ENCODE measurements at places on chromosomes 4 and X.

GRCh38 chr4:56796211-56796610 is 25.3 kb downstream of the SPINK2 start:
- DNase-seq = no peak

DNA sequence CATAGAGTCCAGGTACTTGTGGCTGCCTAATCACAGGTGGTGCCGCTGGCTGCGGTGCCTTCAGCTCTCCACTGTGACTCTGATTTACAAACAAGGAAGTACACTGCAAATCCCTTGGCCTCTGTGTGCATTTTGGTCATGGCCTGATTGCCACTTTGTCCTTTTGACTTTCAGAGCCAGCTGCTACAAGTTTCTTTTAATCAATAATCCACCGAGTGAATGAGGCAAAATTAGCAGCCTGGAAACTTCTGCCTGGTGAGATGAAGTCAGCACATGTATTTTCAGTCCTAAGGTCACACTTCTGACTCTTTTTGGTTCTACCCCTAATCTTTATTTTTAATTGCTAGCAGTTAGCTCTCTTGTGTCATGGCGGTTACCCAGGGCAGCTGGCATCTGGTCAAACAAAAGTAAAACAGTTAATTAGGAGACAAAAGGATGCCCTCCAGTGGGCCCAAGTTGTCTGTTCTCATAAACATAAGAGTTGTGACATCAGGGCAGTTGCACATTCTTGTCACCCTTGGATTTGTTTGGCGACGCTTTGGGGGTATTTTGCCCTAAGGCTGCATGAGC is 62.3 kb upstream of the LNX1 start:
- no peak for DNase-seq

DNA sequence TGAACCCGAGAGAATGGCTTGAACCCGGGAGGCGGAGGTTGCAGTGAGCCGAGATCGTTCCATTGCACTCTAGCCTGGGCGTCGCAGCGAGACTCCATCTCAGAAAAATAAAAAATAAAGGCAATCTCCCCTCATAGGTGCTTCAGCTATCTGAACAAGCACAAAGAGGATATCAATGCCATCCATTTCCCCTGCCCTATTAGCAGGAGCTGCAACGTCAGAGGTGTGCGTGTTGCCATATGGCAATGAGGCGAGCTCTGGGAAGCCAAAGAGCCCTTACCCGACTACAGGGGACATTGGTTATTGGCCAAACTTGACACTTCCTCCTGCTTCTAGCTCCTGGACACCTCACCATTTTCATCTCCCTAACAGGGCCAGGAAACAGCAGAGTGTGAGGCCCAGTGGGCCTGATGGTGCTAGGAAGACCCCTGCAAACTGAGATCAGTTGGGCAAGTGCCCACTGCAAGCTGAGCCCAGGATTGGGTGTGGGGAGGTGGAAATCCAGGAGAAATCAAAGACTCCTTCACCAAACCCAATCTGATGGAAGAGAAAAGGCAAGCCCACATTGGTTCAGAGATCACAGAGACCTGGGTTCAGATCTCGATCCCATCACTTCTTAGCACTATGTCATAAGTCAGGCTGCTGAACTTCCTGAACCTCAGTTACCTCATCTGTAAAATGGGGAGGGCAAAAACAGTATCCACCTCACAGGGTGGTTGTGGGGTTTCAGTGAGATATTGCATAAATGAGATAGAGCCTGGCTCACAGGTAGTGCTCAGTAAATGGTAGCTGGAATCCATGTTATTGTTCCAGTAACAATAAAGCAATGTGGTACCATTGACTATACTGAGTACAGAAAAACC is 21.2 kb downstream of the SLC25A5 start:
- DNase-seq = no peak

- DNase-seq = no peak
These were observed 110.2 kb upstream of the PRDX4 start for GRCh38 chrX:23557070-23557469.

GRCh38 chr4:79831701-79832514 is 241.1 kb downstream of the ANTXR2 start:
- DNase-seq = no peak

GRCh38 chr4:148097801-148098200 is 344.4 kb downstream of the NR3C2 start:
- no peak for DNase-seq

- no peak for DNase-seq
These were observed 31.1 kb downstream of the F11 start for GRCh38 chr4:186297013-186297645.

DNA sequence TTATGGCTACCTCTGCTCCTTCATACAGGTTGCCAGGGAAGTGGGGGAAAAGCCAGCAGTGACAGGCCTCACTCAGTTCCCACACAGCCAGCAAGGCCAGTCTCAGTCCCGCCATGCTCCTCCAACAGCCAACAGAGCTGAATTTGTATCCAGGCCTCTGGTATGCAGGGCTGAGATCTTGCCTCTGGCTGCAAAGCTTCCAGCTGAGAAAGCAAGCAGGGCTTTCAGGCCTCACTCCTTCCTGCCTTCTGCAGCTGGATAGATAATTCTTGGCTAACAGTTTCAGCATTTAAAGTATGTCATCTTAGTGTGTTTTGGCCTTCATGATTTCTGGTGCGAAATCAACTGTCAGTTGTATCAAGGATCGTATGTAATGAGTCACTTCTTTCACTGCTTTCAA is 103.6 kb downstream of the GNL3L start:
- DNase-seq = no peak

GRCh38 chr4:76950956-76951671 is 1.6 kb downstream of the SEPTIN11 start:
- DNase-seq = no peak

GRCh38 chr4:113821856-113822255 is 60.3 kb upstream of the CAMK2D start:
- no peak for DNase-seq

- no peak for DNase-seq
These were observed 18.4 kb upstream of the SORBS2 start for GRCh38 chr4:185830263-185830994.

- DNase-seq = no peak
These were observed 1546.6 kb upstream of the TENM3 start for GRCh38 chr4:180696460-180697092.

GRCh38 chr4:1365271-1366178 is 18.5 kb downstream of the UVSSA start:
- no peak for DNase-seq

DNA sequence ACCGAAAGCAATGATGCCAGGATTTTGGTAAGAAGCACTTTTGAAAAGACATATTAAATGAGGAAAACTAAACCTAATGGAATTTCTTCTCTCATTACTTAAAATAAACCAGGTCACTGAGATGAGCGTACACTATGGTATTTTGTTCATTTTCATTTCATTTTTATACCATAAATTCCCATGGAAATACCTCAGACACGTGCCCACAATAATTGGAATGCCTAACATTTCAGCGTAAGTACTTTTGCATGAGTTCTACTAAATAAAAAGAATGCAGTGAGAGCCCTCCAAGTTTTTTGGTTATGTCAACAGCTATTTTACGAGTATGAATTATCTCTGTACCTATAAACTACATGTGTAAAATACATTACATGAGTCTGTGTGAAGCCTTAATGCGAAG is 3.2 kb downstream of the CAMK2D start:
- DNase-seq = no peak

DNA sequence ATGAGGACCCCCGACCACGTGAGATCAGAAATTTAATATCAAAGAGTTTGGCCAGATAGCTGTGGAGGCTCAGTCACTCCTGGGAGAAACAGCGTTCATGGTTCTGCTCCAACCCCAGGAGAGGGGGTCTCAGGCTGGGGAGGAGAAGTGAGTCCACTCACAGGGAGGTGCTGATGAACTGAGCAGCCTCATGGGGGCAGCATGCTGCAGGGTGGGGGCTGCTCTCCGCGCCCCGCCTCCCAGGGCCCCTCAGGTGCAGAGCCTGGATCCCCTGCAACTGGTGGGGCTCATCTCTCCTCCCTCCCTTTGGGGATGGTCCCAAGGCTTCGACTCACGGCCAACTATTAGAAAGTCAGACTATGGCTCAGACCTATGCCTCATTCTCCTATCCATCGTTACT is 26.6 kb upstream of the C4orf50 start:
- DNase-seq = no peak

- no peak for DNase-seq
These were observed 33.7 kb downstream of the ADAD1 start for GRCh38 chr4:122412547-122412946.

- DNase-seq = no peak
These were observed 54.5 kb upstream of the FBXW7 start for GRCh38 chr4:152590179-152591031.

- no peak for DNase-seq
These were observed 28.9 kb upstream of the MTMR1 start for GRCh38 chrX:150664290-150664689.

DNA sequence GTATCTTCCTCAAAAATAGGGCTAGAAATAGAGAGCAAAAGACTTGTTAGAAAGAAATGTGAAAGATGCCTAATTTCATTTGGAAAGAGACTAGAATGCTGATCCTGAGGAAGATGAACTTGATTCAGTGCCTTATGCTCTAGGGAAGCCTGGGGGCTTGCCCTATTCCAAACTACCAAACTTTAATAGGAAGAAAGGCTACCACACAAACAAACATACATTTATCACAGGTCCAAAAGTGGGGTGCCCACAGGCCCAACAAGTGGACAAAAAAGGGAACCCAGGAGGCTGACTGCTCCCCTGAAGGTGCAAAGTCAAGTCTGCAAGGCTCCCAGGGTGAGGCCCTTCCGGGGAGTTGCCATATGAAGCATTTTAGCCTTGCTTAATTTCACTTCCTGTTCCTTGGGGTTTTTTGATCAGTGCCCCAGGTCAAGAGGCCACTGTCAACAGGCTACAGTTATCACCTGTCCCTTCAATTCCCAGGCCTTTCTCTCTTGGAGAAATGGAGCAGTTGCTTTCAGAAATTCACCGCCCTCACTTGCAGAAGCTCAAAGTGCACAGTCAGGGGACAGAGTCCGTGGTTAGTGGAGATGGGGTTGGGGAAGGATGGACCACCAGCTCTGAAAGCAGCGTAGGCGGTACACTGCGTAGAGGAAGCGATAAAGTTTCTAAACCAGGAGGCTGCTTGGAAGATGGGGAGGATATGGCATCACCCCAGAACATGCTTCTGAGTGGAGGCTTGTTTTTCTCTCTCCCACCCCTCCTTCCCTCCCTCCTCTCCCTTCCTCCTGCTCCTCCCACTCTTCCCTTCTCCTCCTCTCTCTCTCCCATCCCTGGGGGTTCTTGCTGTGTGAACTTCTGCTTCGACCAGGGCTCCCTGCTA is 36.4 kb downstream of the TMEM154 start:
- DNase-seq = no peak

DNA sequence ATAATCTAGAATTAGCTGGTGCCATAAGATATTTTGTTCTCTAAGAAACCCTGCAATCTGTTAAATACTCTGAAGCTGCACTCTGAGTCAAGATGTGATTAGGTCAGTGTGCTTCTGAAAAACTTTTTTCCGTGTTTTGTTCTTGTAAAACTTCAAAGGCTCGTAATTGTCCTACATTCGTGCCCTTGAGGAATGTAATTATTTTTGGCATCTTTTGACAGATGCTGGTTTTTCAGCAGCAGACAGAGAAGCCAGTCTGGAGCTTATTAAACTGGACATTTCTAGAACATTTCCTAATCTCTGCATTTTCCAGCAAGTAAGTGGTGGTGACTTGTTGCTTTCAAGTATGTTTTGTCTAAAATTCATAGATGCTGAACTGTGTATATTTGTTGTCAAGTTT is 36.8 kb upstream of the TADA2B start:
- no peak for DNase-seq

GRCh38 chr4:23084559-23085248 is 392.0 kb downstream of the GBA3 start:
- no peak for DNase-seq

DNA sequence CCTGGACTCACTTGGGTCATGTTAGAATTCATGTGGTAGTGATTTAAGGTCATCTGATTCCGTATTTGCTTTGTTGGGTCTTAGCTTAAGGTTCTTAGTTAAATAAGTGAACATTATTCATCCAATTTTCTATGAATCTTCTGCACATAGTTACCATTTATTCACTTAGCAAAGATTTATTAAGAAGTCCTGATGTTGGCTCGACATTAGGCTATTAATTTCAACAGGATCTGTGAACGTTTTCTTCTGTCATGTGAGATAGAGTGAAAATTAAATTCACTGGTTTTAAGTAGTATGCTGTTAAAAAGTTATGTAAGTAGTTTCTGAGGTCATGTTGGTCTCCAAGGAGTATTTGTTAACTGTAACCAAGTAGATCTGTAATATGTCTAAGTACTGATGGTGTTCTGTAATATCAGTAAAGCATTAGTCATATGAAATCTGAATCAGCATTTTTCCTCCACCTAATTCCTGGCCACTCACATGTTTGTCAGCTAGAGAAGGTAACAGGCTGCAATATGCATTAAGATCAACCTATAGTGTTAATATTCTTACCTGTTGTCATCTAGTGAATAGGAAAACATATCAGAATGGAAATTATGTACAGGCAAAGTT is 155.6 kb downstream of the PCDH7 start:
- DNase-seq = no peak

GRCh38 chr4:80803337-80803736 is 227.2 kb upstream of the BMP3 start:
- DNase-seq = no peak

DNA sequence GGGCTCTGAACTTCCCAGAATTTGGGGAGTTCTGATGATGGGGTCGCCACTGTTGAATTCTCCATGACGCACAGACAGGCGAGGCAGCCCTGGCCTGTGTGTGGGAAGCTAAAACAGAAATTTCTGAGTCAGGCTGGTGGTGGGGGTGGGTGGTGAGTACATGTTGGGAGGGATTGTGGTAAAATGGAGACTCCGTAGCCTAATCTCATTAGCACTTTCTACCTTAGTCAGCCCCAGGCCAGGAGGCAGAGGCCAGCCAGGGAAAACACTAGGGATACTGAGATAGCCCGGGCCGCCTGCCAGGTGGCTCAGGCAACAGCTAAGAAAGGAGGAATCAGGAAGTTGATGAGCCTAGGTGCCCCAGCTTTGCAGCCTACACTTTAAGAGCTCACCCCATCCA is 39.3 kb upstream of the NHSL2 start:
- no peak for DNase-seq

DNA sequence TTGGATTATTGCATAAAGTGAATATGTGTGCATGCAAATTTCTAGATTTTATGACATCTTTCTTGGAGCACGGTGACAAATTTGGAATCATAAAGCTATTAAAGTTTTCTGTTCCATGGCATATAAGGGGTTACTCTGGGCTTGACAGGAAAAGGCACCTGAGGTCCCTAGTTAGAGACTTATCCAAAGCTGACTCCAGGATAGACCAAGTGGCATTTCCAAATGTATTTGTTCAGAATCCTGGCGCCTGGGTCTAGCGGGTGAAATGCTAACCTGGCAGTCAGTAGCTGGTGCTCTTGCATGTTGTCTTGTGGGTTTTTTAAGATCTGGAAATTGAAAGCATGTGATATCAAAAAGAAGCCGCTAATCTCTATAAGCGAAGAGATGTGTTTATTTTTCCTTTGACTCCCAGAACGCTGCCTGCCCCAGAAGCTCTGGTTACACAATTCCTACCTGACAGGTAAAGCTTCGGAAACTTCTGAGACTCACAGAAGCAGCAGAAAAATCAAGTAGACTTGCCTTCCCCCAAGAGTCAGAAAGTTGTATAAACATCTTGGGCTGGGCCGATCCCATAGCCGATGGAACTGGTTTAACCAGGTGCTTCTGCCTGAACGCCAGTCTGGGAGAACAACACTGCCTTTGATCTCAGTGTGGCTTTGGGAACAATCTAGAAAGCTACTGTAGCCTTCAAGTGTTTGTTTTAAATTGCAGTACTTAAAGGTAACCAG is 12.9 kb upstream of the ZCCHC4 start:
- DNase-seq = no peak

- DNase-seq = no peak
These were observed 326.9 kb upstream of the SLIT2 start for GRCh38 chr4:19924761-19925160.

Measured in C1 segment of cervical spinal cord (tissue), 14 donors.